ENCODE measurements at places on chromosomes 1 and 21. TPM values are rescaled to one million over a fixed set of nuclear protein-coding genes. Genes with fewer than 3 reads are reported as not detected.

DNA sequence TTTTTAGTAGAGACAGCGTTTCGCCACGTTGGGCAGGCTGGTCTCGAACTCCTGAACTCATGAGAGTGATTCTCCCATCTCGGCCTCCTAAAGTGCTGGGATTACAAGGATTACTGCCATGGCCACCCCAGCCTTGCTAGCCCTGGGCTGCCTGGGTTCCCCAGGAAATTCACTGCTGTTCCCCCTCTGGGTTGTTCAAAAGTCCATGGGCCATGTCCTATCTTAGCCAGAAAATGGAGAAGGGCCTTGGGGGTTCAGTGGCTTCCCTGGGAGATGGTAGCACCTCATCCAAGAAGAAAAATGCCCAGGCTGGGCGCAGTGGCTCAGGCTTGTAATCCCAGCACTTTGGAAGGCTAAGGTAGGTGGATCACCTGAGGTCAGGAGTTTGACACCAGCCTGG is 20.9 kb downstream of the SLC26A9 start:
- H3K27me3 ChIP-seq, result no peaks in the 10 kb centered on the region
- DNase-seq, result no peak
- no peaks in the 10 kb centered on the region for H3K4me1 ChIP-seq
- H3K4me3 ChIP-seq, result no peak overlapping the region
- no peak overlapping the region for H3K27ac ChIP-seq

- H3K27me3 ChIP-seq, result no peaks in the 10 kb centered on the region
- no peak overlapping the region for H3K4me3 ChIP-seq
- H3K27ac ChIP-seq, result peak overlapping the region; percentile 83
- H3K4me1 ChIP-seq, result peaks cover 55% of the 10 kb centered on the region
- H3K36me3 ChIP-seq, result no peaks in the 10 kb centered on the region
Observed at GRCh38 chr1:15180189-15180588, 26.6 kb downstream of the TMEM51 start.

FBXO28 gene
- 12.2 TPM for total RNA-seq

KIAA1614 gene
- total RNA-seq, result 0.32 TPM

HP1BP3 gene
- 138 TPM for total RNA-seq

Measured in pancreas (tissue), 10 donors.